ENCODE measurements at places on chromosomes 11 and 22. TPM values are rescaled to one million over a fixed set of nuclear protein-coding genes. Genes with fewer than 3 reads are reported as not detected.

Gene LRRN4CL
- total RNA-seq = 0.21 TPM

Gene OR5B21
- total RNA-seq = not detected

DNA sequence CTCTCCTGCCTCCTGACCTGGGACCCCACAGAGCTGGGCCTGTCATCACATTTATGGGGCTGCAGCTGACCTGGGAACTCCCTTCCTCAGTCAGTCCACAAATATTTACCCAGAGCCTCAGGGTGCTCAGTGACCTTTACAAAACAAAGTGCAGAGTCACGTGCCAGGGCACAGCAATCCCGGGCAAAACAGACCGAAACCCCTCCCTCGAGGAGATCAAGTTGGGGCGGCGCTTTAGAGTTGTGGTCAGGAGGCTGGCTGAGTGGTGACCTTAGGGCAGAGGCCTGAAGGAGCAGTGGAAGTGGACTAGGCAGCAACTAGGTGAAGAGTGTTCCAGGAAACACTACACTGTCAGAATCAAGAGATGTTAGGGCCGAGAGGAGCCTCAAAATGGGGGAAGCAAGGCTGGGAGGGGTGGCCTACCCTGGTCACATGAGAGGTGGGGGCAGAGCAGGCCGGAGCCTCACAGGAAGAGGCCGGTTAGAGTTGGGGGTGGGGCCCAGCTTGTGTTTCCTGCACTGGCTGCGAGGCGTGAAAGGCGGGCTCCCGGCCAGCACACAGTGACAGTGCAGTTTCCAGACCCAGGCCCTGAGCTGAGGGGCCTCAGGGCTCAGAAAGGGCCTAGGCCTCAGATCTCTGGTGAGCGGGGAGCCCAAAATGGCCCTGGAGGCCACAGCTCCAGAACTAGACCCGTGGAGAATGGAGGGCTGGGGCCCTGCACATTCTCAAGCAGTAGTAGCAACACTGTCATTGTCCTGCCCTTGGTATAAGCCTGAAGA, 3.7 kb upstream of the NEAT1 start:
- DNase-seq = peak; percentile 95

Gene KRTAP5-11
- not detected for total RNA-seq

- DNase-seq = no peak
Measured at GRCh38 chr22:17514084-17514483, 49.2 kb upstream of the SLC25A18 start.

Gene TMPRSS13
- 0.08 TPM for total RNA-seq

GRCh38 chr11:20247591-20248007, 87.3 kb upstream of the DBX1 start:
- peak; percentile 66 for DNase-seq

Gene USP2
- total RNA-seq = 6.6 TPM

Gene CHADL
- total RNA-seq = 1.6 TPM

DNA sequence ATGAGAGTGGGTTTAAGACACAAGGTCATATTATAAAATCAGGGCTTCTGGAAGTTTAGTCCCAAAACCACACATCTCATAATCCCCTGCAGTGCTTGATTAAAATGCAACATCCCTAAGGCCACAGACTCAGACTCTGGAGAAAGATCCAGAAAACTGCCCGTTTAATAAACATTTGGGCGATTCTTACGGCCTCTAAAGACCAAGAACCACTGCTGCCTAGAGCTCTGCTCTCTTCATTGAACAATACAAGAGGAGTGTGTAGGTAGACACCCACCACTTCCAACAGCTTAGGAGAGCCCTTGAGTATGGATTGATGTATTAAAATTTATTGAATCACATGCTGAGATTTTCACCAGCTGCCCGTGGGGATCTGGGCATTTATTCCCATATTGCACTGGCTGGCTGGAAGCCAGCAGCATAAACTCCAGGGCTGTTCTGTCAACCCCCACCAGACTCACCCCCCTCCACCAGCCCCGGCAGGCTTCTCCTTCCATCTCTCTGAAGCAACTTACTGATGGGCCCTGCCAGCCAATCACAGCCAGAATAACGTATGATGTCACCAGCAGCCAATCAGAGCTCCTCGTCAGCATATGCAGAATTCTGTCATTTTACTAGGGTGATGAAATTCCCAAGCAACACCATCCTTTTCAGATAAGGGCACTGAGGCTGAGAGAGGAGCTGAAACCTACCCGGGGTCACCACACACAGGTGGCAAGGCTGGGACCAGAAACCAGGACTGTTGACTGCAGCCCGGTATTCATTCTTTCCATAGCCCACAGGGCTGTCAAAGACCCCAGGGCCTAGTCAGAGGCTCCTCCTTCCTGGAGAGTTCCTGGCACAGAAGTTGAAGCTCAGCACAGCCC, 749 bp upstream of the BEST1 start:
- peak; percentile 88 for DNase-seq

GRCh38 chr11:5514841-5515240, 1.7 kb downstream of the UBQLNL start:
- DNase-seq = no peak

- no peak for DNase-seq
Measured at GRCh38 chr11:35276396-35277145, 137.6 kb downstream of the CD44 start.

DNA sequence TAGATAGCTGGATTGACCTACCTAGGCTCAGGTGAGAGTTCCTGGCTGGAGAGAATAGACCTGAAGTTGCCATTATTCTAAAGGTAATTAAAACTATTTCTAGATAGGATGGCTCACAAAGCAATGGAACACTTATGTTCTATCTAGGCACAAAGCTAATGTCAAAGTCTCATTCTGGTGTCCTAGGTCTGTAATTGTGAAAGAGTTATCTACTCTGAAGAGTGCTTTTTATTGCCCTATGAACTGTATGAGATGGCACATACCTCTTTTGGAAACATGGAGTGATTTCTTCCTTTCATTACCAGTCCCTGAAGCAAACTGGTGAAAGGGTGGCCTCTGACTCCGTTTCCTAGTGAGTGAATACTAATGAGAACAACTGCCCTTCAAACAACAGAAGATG, 80.3 kb downstream of the MTNR1B start:
- DNase-seq = no peak

Gene IL18BP
- total RNA-seq = 5.2 TPM

Gene CLTCL1
- total RNA-seq = 13.4 TPM

Gene WBP2NL
- total RNA-seq = 0.14 TPM

- DNase-seq = no peak
Measured at GRCh38 chr11:86957976-86958646, 2.9 kb upstream of the FZD4 start.

Gene CDC42BPG
- total RNA-seq = 11.6 TPM

- no peak for DNase-seq
Measured at GRCh38 chr11:32881286-32881685, 11.3 kb upstream of the QSER1 start.

Gene EI24
- 174 TPM for total RNA-seq

- no peak for DNase-seq
Measured at GRCh38 chr11:118838905-118839553, 44.7 kb upstream of the CXCR5 start.

All from GM23338 (cell line).